ENCODE measurements at places on chromosomes 6 and 20. TPM values are rescaled to one million over a fixed set of nuclear protein-coding genes. Genes with fewer than 3 reads are reported as not detected.

FLRT3 gene
- total RNA-seq = not detected

NKAIN4 gene
- total RNA-seq = not detected

UBD gene
- total RNA-seq = 0.32 TPM

CEP250 gene
- 60.2 TPM for total RNA-seq

KIF13A gene
- total RNA-seq = not detected

FNDC11 gene
- 0.27 TPM for total RNA-seq

ZBTB12 gene
- 2.4 TPM for total RNA-seq

C4A gene
- total RNA-seq = 3.4 TPM

C20orf144 gene
- total RNA-seq = 0.16 TPM

FBXO30 gene
- total RNA-seq = 2.3 TPM

SOBP gene
- total RNA-seq = 0.23 TPM

GSTA2 gene
- not detected for total RNA-seq

ACSS1 gene
- total RNA-seq = 8.5 TPM

OR2H2 gene
- not detected for total RNA-seq

ABCC10 gene
- 27.8 TPM for total RNA-seq

BPIFB2 gene
- not detected for total RNA-seq

C6orf58 gene
- total RNA-seq = not detected

MOG gene
- not detected for total RNA-seq

VGLL2 gene
- total RNA-seq = not detected

TUBB1 gene
- not detected for total RNA-seq

PKIG gene
- 4.6 TPM for total RNA-seq

METTL24 gene
- total RNA-seq = not detected

BPIFB4 gene
- not detected for total RNA-seq

FERMT1 gene
- 0.27 TPM for total RNA-seq

ACTR5 gene
- total RNA-seq = 6.3 TPM

HUS1B gene
- total RNA-seq = 0.42 TPM

SEL1L2 gene
- total RNA-seq = not detected

XRN2 gene
- total RNA-seq = 87.1 TPM

PAX1 gene
- total RNA-seq = not detected

OR2J3 gene
- total RNA-seq = not detected

Data from activated CD4-positive, alpha-beta T cell treated with anti-CD3 and anti-CD28 coated beads for 36 hours (primary cell).